ENCODE measurements at places on chromosomes 11 and 22.

DNA sequence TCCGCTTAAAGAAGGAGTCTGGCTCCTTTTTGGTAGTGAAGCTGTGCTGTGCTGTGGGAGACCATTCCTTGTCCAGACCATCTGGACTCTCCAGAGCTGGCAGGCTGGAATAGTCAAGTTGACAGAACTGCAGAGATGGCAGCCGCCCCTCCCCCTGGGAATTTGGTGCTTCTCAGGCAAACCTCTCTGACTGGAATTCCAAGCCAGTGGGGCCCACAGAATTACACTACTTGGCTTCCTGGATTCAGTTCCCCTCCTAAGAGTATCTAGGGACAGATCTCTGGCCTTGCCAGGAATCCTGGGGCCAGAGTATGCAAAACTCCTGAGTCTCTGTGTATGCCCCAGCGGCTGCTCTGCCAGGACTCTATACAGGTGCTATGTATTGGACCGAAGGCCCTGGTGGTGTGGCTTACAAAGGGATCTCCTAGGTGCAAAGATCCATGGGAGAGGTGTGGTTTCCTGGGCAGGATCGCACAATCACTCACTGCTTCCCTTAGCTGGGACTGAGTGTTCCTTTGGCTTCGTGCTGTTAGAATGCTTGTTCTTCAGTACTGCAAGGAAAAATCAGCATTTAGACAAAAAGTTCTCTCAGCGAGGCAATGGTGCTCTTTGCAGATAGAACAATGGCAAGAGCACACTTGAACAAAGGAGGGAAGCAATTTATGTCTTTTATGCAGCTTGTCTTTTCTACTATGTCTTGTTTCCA is 86.8 kb downstream of the PRMT3 start:
- DNase-seq: no peak

- peak; percentile 81 for DNase-seq
These were observed 15.9 kb downstream of the RHOG start for GRCh38 chr11:3824714-3825472.

- peak; percentile 44 for DNase-seq
These were observed 39.4 kb upstream of the CFAP300 start for GRCh38 chr11:102007567-102008437.

DNA sequence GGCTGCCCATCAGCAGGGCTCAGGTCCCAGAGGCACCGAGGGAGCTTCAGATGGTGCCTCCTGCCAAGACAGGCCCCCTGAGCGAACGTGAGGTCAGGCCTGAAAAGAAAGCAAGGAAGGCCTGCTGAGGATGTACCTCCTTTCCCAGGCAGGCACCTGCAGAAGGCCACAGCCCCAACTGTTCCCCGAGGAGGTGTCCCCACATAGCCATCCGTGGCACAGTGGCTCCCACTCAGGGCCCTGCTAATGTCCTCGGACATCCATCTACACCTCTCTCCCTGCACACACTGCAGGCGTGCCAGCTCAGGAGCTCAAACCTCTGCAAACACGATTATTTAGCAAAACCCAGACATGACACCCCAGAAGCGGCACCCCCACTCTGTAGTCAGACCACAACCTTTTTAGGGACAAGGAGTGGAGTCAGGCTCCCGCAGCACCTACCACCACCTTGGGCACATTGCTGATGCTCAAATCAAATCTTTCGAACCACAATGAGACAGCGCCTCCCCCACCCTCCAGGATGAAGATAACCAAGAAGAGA is 36.9 kb downstream of the SHANK2 start:
- no peak for DNase-seq

DNA sequence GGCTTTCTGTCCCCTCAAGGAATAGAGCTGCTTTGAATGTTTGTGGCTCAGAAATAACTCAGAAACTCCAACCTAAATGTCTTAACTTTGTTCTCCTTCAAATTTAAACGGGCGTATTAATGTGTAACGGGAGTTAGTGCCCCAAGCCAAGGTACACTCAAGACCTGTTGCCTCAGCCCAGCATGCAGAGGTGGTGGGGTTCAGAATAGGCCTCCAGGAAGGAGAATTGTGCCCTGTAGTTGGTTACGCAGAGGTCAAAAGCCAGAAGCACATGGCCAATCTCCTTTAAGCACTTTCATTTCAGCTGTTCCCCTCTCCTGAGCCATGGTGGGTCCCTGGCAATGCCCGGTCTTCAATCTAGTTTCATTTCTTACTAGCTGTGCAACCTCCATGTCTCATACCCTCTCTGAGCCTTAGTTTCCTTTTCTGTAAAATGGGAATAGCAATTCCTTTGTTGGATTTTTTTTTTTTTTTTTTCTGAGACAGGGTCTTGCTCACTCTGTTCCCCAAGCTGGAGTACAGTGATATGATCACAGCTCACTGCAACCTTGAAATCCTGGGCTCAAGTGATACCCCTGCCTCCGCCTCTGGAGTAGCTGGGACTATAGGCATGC is 4.2 kb downstream of the HMOX1 start:
- no peak for DNase-seq

DNA sequence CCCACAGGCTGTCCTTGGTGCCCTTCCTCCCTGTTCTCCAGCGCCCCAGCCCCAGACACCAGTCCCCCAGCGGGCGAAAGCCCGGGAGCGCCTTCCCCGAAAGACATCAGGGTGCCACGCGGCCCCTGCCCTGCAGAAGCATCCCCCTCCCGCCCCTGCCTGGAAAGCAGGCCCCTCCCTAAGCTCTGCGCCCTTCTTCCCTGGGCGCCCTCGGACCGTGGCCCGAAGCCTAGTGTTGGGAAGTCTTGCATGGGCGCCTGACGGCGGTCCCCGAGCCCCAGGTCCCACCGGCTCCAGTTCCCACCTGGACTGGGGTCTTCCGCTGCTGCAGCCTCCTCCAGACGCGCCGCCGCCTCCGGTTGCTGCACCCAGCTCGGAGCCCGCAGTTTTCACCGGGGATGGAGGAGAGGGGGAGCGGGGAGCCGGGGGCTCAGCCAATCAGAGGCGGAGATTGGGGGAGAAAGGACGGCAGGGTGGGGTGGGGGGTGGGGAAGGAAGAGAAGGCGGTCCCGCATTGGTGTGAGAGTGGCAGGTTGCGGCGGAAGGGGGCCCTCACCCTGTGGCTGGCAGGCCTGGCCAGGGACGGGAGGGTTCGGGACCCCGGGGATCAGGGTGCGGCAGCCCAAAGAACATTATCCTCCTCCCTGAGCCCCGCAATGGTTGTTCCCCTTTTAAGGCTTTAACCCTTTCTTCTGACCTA is at the start of gene THY1:
Gene THY1 (minus strand): TSS at position 364 of the 700 bp plus-strand sequence. CDS start 2,267 bp downstream, outside the sequence.
- DNase-seq: no peak

- DNase-seq: no peak
These were observed 15.9 kb downstream of the MRGPRG start for GRCh38 chr11:3202759-3203158.

DNA sequence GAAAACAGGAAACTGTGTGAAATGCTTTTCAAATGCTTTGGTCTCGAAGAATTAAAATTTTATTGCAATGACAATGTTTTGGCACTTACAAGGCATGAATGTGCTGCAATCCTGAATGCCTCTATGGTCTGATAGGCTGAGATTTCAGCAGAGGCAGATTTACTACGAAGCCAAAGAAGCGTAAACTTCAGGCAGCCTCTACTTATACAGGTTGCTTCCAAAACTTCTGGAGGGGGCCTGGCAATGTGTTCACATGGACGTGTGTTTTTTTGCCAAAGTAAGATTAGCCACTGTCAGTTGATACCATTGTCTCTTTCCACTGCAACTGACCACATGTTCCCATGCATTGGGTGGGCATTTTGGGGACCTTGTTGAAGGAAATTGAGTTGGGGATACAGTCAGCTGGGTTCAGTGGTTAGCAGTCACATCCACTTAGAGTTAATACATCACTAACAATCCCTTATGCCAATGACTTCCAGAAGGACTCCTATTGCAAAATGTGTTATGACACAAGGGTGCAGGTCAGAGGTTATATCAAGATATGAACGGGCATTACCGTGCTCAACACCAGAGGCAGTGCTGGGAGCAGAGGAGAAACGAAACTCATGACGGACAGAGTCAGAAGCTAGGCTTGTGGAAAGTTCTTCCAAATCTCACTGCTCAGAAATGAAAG is 48.8 kb downstream of the ABTB2 start:
- no peak for DNase-seq

- no peak for DNase-seq
These were observed 165.2 kb downstream of the PGR start for GRCh38 chr11:100964435-100964834.

DNA sequence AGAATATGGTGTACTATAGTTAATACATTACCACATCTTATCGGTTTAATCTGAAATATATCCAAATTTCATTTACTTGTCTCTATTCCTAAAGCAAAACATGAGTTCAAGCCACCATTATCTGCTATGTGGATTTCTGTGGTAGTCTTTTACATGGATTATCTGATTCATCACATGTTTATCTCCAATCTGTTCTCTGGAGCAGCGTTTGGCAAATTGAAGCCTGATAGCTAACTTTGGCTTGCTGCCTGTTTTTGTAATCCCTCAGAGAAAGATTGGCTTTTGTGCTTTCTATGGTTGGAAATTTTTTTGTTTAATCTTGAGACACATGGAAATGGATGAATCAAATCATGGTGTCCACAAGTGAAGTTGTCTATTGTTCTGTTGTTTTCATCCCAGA is 274.3 kb downstream of the JRKL start:
- no peak for DNase-seq

- DNase-seq: no peak
These were observed 587.5 kb upstream of the B3GAT1 start for GRCh38 chr11:134999590-134999989.

- no peak for DNase-seq
These were observed 145.5 kb upstream of the ANO3 start for GRCh38 chr11:26186389-26186788.

DNA sequence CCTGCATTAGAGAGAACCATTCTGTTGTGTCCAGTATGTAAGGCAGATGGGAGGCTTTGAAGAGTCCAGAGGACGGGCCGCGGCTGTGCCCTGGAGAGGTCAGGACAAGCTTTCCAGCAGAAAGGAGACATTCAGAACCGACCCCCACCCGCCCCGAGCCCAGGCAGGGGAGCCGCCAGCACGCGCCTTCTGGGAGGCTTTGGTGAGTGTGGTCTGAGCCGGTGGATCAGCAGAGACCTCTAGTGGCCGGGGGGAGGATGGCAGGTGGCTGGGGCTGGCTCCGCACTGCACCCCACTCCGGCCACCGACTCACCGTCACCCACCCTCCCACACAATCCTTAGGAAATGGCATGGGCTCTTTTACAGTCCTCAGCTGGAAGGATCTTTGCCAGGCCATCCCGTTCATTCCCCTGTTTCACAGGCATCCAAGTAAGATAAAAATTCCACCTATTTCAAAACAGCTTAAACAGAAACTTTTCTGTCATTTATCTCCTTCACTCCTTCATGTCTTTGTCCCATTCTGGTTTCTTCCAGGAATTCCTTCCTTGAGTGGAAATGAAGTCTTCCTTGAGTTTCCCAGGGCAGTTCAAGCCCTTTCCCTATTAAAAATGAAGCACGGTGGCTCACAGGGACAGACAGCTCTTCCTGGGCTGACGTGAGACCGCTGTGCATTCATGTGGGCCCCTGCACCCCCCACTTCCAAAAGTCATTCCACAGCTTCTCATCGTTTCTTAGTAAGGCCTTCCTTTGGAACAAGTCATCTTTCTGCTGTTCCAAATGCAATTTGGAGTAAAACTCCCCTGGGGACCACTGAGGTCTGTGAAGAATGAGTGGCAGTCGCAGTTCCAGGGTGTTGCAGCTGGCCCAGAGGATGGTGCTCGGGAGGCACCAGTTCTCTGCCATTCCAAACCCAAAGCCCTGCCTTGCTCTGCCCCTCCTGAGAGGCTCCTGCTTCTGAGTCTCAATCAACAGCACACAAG is 91.0 kb downstream of the FEZ1 start:
- DNase-seq: peak; percentile 81

GRCh38 chr11:119389611-119390254 is 8.2 kb upstream of the USP2 start:
- no peak for DNase-seq

- DNase-seq: no peak
These were observed 386.5 kb downstream of the SOX6 start for GRCh38 chr11:15969701-15970329.

GRCh38 chr11:133927690-133928627 is 28.8 kb downstream of the IGSF9B start:
- DNase-seq: peak; percentile 83

GRCh38 chr11:45252134-45252856 is 33.8 kb downstream of the SYT13 start:
- DNase-seq: peak; percentile 52

All from GM20000 (cell line).